ENCODE measurements at places on chromosomes 12 and 14. TPM values are rescaled to one million over a fixed set of nuclear protein-coding genes. Genes with fewer than 3 reads are reported as not detected.

Gene TMEM52B
- not detected for total RNA-seq

Gene ATP6V1D
- 178 TPM for total RNA-seq

Gene PLEK2
- total RNA-seq: 0.40 TPM

Gene BEGAIN
- total RNA-seq: 1.2 TPM

Gene AMN1
- 9.2 TPM for total RNA-seq

Gene MRPL51
- total RNA-seq: 174 TPM

Gene OR10A7
- not detected for total RNA-seq

Gene GPRC5D
- not detected for total RNA-seq

Gene LRRC9
- 0.24 TPM for total RNA-seq

Gene GZMB
- total RNA-seq: 0.48 TPM

Gene COX8C
- total RNA-seq: 0.67 TPM

Gene ADAMTS20
- not detected for total RNA-seq

Gene CCDC177
- not detected for total RNA-seq

Gene TSHR
- total RNA-seq: not detected
